ENCODE measurements at places on chromosomes 1 and 21.

GRCh38 chr1:162856260-162856659 is 4.7 kb downstream of the CCDC190 start:
- DNase-seq, result no peak

GRCh38 chr1:113874012-113874879 is 2.7 kb upstream of the PTPN22 start:
- no peak for DNase-seq

DNA sequence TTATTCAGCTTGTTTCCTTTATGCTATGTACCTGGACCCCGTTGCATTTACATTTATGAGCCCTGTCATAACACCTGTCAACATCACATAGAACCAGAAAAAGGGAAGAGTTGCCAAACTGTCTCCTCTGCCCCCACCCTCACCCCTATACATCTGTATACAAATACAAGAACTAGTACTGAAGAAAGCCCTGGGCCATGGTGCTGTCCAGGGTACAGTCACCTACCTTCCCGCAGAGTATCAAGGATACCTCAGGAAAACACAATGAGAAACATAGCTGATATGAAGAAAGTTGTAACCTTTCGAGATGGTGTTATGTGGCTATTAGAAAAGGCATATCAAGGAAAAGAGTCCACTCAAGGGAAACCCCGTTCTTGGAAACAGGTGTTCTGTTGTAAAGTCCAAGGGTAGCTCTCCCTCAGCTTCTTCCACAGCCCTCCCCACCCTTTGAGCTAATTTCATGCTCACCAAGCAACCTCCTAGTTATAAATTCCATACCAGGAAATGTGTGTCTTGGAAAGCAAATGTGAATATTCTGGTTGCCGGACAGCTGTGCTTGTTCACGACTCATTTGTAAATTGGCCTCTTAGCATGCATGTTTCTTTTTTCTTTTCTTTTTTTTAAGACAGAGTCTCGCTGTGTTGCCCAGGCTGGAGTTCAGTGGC is 16.7 kb upstream of the AVPR1B start:
- DNase-seq, result no peak

DNA sequence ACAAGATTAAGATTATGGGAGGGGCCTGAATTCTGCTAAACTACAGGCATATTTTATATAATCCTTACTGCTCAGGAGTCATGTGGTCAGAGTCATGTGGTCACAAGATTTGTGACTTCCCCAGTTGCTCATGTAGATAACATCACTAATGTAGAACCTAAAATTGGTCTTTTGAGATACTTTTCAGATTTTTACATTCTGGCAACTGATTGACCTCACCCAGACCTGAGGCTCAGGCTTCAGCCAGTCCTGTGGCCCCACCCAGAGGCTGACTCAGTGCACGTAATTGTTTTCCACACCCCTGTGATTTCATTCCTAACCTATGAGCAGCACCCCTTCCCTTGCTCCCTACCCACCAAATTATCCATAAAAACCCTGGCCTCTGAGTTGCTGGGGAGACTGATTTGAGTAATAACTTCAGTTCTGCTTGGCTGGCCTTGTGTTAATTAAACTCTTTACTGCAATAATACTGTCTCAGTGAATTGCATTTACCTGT is 41.7 kb upstream of the ZNF326 start:
- no peak for DNase-seq

- peak; percentile 76 for DNase-seq
Measured at GRCh38 chr1:40185951-40186864, 25.0 kb downstream of the RLF start.

DNA sequence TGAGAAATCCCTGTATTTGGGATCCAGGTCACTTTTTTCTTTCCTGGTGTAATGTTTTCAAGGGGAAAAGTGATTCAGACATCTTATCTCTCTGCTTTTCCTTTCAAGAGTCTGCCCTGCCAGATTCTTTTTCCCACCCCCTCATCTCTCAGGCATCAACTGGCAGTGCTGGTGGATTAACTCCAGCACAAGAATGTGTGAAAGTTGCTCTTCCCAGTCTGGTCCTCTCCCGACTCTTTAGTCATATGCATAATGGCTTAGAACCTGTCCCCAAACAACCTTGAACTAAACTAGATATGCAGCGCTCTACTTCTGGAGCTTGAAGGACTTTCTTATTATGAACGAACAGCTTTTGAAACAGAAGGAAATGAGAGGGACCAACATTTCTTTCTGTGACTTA is 88.5 kb downstream of the SLC44A5 start:
- DNase-seq, result no peak

DNA sequence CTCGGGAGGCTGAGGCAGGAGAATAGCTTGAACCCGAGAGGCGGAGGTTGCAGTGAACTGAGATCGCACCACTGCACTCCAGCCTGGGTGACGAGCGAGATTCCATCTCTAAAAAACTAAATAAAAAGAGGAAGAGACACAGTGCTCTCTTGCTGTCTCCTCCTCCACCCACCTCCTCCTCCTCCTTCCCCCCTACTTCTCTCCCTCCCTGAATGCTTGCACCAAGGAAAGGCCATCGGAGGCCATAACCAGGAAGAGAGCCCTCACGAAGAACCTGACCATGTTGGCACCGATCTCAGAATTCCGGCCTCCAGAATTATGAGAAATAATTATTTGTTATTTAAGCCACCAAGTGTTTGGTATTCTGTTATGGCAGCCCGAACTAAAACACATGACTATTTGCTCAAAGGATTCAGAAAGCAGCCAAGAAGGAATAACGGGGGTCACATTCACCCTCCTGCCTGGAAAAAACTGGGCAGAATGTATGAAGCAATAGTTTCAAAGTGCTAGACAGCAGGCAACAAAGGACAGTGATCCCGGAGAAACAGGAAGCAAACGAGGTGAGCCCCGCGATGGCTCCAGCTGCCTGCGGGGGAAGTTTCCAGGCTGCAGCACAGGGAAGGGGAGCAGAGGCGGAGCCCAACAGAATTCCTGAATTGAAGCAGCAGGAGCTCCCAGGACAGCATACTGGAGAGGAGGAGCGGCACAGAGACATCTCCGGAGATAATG is 35.8 kb downstream of the LDLRAD1 start:
- DNase-seq, result no peak

DNA sequence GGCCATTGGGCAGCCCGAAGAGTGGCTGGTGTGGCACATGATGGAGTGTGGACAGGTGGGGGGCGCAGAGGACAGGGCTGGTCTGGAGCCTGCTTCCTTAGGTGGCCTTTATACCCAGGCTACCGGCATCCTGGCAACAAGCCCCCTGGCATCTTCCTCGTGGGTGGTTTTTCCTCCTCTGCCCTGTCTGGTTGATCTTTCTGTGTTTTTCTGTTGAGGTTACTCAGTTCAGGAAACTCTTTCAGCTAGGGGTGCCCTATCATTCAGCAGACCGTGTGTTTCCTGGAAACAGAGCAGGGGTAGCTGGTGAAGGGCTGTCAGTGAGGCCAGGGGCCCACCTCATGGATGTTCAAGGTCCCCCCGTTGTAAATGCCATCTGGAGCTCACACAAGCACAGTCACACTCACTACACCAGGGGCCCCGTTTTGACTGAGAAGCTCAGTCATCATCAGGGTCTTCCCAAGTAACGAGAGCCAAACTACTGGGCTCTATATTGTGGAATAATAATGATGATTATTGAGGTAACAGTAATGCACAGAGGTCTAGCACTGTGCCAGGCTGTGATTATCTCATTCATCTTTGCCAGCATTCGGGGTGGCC is at the start of gene KRTAP12-4:
KRTAP12-4 (minus strand) TSS at position 84 of the 600 bp plus-strand sequence; CDS start at position 39, 45 bp downstream.
- no peak for DNase-seq

- DNase-seq, result no peak
Measured at GRCh38 chr1:1189111-1189510, 15.4 kb downstream of the TTLL10 start.

Measured in GM10248 (cell line).